ENCODE measurements at places on chromosomes 13 and 19.

DNA sequence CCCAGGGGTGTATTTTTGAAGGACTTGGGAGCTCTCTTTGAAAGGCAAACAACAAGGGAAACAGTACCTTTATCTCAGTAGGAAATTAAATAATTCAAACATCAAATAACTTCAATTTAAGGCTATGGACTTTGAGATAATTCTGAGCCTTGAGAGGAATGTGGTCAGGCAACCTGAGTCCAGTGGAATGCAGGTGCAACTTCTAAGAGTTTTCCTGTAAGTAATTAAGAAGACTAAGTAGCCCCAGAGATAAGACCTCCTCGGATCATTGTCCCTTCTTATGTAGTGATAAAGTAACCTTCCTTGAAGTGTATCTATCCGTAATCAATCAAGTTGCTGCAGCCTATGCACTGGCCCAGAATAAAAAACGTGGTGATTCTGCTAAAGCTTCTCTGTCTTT lies 29.2 kb downstream of the ZNF701 start:
- no peak for DNase-seq

- DNase-seq = no peak
These were observed 1.9 kb downstream of the PLIN4 start for GRCh38 chr19:4516199-4516938.

DNA sequence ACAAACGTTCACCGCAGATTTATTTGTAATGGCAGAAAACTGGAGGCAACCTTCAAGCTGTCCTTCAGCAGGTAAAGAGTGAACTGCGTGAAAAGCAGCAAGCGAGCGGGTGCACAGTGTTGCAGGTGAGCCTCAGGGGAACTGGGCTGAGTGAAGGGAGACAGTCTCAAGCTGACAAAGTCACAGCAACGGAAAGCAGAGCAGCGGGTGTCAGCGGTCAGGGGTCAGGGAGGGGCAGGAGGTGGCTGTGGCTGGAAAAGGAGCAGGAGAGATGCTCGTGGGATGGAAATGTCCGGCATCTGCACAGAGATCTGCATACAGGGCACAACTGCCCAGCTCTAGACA lies 8.5 kb upstream of the RASA3 start:
- no peak for DNase-seq

DNA sequence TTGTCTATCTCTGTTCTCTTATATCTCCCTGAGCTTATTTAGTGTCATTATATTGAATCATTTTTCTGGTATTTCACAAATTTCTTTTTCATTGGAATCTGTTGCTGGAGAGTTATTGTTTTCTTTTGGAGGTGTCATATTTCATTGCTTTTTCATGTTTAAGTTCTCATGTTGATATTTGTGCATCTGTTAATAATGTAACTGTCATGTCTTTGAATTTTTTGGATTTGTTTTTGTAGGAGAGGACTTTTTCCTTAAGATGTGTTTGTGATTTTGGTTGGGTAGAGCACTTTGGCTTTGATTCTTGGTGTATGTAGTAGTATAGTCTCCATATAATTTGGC lies 64.0 kb downstream of the DNAJC3 start:
- no peak for DNase-seq

GRCh38 chr19:3142781-3143337 lies 7.0 kb downstream of the GNA15 start:
- DNase-seq = no peak

DNA sequence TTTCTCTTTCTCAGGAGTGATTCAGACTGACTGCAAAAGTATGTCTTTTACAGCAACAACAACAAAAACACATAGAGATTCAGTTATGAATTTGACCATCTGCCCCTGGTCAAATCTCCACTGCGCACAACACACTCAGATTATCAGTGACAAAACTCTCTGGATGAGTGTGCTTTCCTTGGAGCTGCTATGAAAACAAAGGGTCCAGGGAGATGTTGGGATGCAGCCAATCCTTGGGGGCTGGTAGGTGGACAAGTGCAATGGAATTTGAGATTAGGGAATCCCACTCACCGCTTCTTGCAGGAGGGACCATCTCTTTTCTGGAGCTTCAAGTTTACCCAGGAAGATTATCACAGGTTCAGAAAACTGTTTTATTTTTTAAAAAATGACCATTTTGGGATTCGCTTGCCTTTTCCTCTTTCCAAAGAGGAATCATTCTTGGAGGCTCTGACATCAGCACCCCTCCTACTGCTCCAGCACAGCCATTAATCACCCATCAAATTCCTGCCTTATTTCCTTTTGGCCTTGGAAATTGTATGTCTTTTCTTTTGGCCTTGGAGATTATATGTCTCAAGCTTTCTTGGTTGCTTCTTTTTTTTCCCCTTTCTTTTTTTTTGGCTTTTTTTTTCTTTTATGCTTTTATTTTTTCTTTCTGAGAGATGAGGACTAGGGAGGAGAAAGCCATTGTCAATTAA lies 311.8 kb downstream of the TSHZ3 start:
- DNase-seq = no peak

DNA sequence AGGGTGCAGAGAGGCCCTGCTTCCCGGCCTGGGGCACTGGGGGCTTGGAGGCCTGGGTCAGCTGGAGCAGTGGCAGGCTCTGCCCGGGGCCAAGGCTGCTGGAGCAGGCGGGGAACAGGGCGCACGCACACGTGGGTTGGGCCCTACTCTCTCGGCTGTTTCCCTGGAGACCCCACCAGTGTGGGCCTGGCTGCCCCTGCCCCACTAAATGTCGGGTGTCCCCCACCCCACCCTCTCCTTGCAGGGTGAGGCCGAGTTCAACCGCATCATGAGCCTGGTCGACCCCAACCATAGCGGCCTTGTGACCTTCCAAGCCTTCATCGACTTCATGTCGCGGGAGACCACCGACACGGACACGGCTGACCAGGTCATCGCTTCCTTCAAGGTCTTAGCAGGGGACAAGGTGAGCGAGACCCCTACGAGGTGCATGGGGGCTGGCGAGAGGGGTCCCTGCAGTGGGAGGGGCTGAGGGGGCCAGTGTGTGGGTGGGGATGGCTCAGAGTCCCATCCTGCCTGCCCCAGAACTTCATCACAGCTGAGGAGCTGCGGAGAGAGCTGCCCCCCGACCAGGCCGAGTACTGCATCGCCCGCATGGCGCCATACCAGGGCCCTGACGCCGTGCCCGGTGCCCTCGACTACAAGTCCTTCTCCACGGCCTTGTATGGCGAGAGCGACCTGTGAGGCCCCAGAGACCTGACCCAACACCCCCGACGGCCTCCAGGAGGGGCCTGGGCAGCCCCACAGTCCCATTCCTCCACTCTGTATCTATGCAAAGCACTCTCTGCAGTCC lies 15.3 kb downstream of the CAPN12 start:
- DNase-seq = no peak

DNA sequence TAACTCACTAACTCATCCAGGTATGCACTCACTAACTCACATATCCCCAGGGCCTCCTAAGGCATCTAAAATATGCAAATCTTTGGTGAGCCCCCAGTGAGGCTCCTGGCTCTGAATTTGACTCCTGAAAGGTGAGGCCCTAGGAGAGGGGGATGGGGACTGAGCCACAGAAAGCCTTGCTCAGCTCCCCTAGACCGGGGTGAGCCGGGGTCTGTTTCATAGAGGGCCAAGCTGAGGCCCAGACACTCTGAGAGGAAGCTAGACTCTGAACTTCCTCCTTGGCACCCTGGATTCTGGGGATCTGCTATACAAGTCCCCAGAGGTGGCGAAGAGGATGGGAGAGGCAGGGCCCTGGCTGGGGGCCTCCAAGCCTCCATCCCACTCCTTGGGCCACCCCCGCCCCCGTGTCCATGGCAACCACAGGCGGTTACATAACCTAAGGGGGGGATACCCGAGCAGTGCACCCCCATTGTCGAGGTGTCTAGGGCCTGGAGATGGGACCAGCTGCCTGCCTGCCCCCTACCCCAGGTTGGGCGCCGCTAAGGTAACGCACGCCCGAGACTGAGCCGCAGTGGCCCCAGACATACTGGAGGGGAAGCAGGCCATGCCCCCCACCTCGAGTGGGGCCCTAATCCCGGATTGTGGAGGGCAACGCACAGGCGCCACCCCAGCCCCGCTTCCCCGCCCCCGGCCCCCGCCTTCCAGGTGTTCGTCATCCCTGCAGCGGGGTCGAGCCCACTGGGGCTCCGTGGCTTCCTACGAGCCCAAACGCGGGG lies 646 bp downstream of the ABHD8 start:
- DNase-seq = no peak

DNA sequence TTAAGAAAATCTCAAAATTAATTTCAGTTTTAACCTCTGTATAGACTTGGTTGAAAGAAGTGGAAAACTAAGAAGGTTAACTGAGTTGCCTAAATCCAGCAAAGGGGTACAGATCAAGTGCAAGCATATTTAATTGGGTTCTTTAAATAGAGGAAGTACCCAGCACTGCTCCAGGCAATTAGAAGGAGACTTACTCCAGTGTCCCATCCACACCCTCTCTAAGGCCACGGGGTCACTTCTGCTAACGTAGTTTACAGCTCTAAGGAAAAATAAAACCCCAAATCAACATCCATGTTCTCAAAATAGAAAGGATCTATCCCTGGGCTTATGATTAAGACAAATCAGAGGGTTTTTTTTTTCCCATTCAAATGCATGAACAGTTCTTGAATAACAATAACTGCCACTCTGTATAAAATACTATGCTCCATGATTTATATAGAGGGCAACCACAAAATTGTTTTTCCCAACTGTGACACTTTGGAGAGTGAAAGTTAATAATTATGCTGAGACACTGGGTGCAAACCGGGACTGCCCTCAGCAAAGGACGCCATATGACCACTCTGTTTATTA lies 4.6 kb downstream of the FRY start:
- DNase-seq = no peak

- no peak for DNase-seq
These were observed 5.9 kb downstream of the MBOAT7 start for GRCh38 chr19:54183431-54183830.

GRCh38 chr13:74194846-74195245 lies 60.6 kb upstream of the KLF12 start:
- no peak for DNase-seq

GRCh38 chr13:76383676-76384461 lies 502.3 kb downstream of the KCTD12 start:
- DNase-seq = no peak

GRCh38 chr13:76692346-76692745 lies 193.9 kb downstream of the KCTD12 start:
- DNase-seq = no peak

DNA sequence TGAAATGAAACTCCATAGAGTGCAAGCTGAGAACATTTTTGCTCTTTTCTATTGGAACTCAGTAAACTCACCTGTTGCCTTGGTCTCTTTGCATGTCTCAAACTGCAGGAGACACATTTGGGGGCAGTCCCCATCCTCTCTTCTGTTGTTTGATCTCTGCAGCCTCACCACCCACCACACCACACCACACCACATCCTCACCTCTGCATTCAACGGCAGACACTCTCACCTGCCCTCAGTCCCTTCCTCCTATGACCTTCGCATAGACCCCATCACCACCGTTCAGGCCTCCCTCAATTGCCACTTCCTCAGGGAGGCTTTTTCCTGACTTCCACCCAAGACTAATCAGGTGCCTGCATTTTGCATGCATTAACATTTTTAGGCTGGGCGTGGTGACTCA lies 14.4 kb upstream of the TPM4 start:
- no peak for DNase-seq

DNA sequence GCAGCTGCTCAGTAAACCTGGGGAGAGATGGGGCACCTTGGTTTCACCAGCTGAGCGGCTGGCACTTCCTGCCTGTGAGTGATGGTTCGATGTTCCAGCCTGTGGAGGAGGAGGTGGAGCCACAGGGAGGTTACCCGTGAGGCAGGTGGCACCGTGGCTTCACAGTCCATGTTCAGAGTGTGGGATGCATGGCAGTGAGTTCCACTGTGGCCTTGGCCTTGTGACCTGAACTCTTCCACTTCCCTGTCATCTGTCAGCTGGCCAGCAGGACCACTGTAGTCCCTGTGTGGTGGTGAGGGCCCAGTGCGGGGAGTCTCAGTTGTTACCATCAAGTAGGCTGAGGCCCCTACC lies 16.9 kb downstream of the SMARCA4 start:
- no peak for DNase-seq

- DNase-seq = no peak
These were observed 25.5 kb upstream of the MCF2L start for GRCh38 chr13:112943309-112944125.

GRCh38 chr13:24033527-24034302 lies 126.8 kb upstream of the SPATA13 start:
- no peak for DNase-seq

GRCh38 chr13:54637366-54637765 lies 1608.8 kb downstream of the OLFM4 start:
- DNase-seq = no peak

DNA sequence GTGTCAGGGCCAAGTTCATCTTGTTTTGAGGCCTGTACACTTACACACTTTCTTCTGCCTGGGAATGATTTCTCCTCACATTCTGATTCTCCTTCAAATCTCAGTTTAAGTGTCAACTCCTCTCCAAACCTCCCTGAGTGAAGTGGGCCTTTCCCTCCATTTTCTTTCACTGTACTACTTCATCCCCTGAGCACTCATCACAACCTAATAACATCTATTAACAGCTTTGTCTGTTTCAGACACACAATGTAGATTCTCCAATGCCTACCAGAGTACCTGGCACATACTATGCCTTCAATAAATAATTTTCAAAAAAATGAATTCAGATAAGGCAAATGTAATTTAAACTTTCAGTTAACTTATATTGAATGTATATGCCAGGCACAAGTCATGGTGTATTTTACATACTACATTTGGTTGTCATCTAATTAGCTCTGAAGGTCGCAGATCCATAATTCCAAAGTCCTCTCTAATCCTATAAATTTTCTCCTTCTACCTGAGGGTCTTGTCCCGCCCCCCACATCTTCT lies 357 bp upstream of the COG6 start:
- DNase-seq = no peak

- no peak for DNase-seq
These were observed 935 bp downstream of the LRP3 start for GRCh38 chr19:33194886-33195644.

- no peak for DNase-seq
These were observed 8.6 kb downstream of the ALDH16A1 start for GRCh38 chr19:49461656-49462055.

GRCh38 chr19:33699754-33700407 lies 78.1 kb downstream of the CHST8 start:
- no peak for DNase-seq

- no peak for DNase-seq
These were observed 94.0 kb upstream of the PEG3 start for GRCh38 chr19:56934438-56935090.

GRCh38 chr13:99028890-99029289 lies 51.0 kb upstream of the DOCK9 start:
- DNase-seq = no peak

DNA sequence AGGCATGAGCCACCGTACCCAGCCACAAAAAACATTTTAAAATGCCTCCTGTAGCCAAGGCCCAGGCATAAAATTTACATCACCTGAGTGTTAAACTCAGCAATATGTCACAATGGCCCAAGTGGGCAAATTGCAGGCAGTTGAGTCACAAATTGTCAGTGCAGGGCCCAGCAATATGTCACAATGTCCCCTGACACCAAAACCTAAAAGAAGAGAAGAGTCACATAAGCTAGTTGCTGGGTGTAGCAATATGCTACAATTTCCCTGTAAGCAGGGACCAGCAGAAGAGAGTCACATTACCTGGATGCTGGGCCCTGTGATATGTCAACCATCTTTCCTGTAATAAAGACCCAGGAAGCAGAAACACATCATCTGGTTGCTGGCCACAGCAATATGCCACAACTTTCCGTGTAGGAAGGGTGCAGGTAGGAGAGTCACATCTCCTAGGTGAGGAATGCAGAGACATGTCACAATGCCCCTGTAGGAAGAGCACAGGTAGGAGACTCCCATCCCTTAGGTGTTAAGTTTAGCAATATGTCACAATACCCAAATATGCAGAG lies 136.0 kb upstream of the ZNF91 start:
- DNase-seq = no peak

GRCh38 chr19:4588291-4588761 lies 28.8 kb upstream of the SEMA6B start:
- DNase-seq = no peak

Data from activated CD4-positive, CD25-positive, alpha-beta regulatory T cell treated with anti-CD3 and anti-CD28 coated beads, Interleukin-2, amount 50 U/mL, for 16 hours (primary cell).